ENCODE measurements at places on chromosomes 2 and 18.

- DNase-seq, result no peak
Measured at GRCh38 chr2:172957734-172958133, 117.9 kb upstream of the MAP3K20 start.

- no peak for DNase-seq
Measured at GRCh38 chr2:172993139-172993538, 82.5 kb upstream of the MAP3K20 start.

GRCh38 chr2:70133491-70134322, 46.4 kb downstream of the PCBP1 start:
- no peak for DNase-seq

GRCh38 chr2:174798801-174799200, 34.5 kb upstream of the CHRNA1 start:
- DNase-seq, result no peak

Measured in stimulated activated CD8-positive, alpha-beta memory T cell treated with anti-CD3 and anti-CD28 coated beads, Interleukin-4, amount 100 ng/mL, for 4 hours (primary cell).